ENCODE measurements at places on chromosomes 1 and 21.

DNA sequence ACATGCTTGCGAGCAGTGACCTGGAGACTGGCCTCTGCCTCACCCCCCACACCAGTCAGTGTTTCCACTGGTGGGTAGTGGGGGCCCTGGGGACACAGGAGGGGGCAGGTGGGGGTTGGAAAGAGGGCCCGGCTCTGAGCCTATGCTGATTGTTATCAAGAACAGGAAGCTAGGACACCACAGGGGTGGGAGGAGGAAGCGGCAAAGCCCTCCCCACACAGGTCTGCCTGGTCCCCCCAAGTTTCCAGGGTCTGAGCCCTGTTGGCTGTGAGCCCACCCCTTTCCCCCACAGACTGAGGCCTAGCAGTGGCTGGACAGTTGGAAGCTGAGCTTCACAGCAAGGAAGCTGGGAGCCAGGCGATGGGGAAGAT, 1.6 kb upstream of the PTPN7 start:
- peak; percentile 55 for DNase-seq

DNA sequence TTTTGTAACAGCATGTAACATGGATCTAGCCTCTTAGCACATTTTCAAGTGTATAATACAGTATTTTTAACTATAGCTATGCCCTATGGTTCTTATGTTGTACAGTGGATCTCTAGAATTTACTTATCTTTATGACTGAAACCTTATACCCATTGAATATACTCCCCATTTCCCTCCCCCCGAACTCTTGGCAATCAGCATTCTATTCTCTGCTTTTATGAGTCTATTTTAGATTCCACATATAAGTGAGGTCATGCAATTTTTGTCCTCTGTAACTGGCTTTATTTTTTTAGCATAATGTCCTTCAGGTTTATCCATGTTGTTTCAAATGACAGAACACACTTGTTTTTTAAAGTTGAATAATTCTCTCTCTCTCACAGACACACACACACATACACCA, 3.1 kb upstream of the GBP6 start:
- DNase-seq = no peak

- DNase-seq = no peak
These were observed 862.6 kb downstream of the USP25 start for GRCh38 chr21:16592381-16592780.

GRCh38 chr1:234188454-234188792, 184.8 kb upstream of the COA6 start:
- DNase-seq = no peak

DNA sequence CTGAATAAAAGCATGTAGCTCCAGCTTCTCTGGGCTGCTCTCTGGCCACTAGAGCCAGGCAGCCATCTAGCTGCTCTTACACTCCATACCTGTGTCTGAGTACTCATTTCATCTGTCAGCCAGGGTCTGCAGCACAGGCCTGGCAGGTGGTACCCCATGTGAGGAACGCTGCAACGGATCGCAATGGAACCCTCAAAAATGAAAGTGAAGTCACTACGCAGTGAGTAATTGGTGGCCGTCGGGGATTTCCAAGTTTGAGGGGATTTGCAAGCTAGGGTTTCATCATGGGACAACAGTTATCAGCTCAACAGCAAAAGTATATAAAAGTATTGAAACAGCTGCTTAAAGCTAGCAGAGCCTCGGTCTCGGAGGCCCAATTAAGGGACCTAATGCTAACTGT, 186.7 kb downstream of the HFM1 start:
- DNase-seq = no peak

- no peak for DNase-seq
These were observed 18.9 kb downstream of the CACHD1 start for GRCh38 chr1:64488862-64489261.

All from hematopoietic multipotent progenitor cell treated with erythropoietin and hydrocortisone succinate and interleukin-3 and kit ligand, for 8 days (in vitro differentiated cells).